ENCODE measurements at places on chromosomes 6 and 20.

GRCh38 chr6:11362564-11362963 is 130.1 kb upstream of the NEDD9 start:
- DNase-seq = no peak

DNA sequence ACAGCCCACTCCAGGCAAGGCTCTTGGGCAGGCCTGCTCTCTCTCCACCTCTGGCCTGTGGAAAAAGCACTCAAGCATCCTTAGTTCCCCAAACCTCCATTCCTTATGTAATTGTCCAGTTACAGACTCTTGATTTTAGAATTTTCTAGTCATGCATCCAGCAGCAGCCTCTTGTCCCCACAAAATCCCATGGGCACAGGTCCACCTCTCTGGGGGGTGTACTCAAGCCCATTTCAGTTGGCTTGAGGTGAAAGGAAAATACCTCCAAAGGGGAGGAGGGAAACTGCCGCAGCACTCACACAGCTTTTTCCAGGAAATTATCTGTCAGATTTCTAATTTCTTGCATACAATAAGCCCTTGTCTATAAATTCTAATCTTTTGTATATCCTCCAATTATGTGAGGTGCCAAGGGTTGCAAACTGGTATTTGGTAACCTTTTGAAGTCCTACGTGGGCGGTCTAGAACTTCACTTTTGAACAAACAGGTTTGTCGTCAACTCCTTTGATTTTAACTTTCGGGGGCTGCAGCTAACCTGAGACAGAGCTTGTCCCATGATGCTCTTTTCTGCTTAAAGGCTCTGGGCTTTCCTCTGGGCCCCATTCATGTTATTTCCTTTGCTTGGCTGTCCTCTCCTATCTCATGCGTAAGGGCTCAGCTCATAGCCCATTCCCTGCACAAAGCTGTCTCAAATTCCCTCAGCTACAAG is 104.7 kb upstream of the CEP85L start:
- DNase-seq = no peak

GRCh38 chr20:3646067-3646440 is 17.1 kb downstream of the GFRA4 start:
- DNase-seq = peak; percentile 26

DNA sequence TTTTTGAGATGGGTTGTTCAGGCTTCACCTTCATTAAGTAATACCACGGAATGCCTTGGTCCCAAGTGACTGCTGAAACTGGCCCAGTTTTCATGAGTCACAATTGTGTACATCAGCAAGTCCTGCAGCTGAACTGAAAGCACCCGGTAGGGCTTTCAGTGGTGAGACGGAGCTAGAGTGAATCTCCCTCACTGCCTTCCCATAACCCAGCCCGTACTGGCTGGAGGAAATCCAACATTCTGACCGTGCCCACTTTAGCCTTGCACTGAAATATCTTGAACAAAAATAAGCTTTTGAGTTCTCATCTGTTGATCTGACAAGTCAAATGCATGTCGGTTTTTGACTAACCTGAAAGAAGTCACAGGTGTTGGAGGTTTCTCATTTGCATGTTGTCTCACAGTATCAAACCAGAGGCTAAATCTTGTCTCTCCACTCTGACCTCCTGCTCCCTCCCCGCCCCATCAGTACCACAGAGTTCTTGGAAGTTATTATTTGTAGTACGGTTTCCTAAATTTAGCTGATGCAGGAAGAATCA is 35.9 kb downstream of the DUSP22 start:
- peak; percentile 95 for DNase-seq

DNA sequence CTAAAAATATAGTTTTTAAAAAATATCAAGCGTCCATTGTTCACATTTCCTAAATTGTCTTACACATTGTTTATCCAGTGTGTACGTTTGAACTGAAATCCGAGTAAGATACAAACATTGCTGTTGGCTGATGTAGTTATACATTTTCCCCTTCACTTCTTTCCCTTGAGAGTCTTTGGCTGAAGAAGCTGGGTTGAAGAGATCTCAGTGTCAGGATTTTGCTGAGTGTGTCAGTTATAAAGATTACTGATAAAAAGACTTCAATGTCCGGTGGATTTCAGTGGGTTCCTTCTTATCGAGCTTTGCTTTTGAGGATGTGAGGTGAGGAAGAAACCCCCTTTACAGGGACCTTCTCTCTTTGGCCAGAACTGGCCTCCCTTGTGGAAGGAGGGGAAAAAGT is 20.5 kb downstream of the RFPL4B start:
- no peak for DNase-seq

- no peak for DNase-seq
Measured at GRCh38 chr6:85044361-85044760, 280.0 kb upstream of the TBX18 start.

- DNase-seq = no peak
Measured at GRCh38 chr6:38221251-38221650, 401.7 kb downstream of the ZFAND3 start.

GRCh38 chr6:151723152-151723551 is 84.3 kb upstream of the ESR1 start:
- no peak for DNase-seq

GRCh38 chr20:32779500-32780211 is 17.5 kb downstream of the DNMT3B start:
- DNase-seq = no peak

GRCh38 chr6:158043008-158043407 is 61.3 kb downstream of the SYNJ2 start:
- no peak for DNase-seq

- no peak for DNase-seq
Measured at GRCh38 chr6:36873115-36873514, 1.5 kb downstream of the PPIL1 start.

GRCh38 chr6:72534236-72534635 is 87.6 kb upstream of the KCNQ5 start:
- DNase-seq = no peak

DNA sequence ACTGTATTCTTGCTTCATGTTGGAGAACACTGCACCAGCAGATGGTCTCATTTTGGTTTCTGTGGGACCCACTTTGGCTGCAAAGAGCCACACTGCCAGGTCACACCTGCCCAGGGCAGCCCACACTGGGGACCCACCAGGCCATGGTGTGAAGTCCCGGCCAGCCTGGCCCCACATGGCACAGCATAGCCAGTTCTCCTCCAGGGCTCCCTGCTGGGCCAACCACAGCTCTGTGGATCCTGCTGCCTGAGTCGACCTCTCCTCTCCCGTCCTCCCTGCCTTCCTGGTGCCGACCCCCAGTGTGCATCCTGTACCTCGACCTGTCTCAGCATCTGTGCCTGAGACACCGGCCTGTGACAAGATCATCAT is 3.0 kb downstream of the ARFRP1 start:
- DNase-seq = no peak

GRCh38 chr20:58714923-58715351 is 22.3 kb downstream of the NPEPL1 start:
- DNase-seq = no peak

GRCh38 chr6:88680654-88681053 is 282.8 kb downstream of the RNGTT start:
- DNase-seq = no peak

DNA sequence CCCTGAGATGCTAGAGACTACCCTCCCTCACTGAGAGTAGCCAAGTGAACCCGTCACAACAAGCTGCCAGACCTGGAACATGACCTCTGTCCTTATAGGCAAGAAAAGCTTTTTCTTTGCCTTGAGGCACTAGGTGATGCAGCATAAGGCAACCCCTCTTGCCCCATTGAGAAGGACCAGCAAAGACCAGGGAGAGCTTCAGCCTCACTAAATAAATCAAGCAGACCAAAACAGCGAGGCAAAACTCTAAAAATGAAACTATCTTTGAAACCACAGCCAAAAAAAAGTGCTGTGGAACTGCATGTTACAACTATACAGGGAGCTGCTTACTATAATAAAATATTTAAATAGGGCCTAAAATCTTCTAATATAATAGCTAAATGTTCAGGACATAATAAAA is 62.6 kb upstream of the FAM83B start:
- no peak for DNase-seq

GRCh38 chr6:29553268-29554057 is 6.1 kb downstream of the UBD start:
- peak; percentile 76 for DNase-seq

- no peak for DNase-seq
Measured at GRCh38 chr6:56956491-56956890, 1.6 kb downstream of the BEND6 start.

DNA sequence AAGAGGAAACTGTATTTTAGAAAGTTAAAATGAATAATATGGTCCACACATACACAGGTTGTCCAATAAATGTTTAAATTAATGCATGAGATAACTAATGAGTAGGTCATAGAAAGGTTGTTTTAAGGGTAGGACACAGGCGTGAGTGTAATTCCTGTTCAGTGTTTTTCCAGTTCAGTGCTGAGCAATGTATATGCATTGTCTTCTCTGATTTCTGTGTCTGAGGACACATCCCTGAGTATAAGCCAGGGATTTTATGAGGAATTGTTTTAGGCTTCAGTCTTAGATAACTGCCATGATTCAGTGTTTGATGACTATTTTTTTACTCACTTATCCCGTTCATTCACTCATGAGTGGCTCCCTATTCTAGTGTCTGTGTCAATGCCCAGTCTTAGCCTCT is 298.5 kb upstream of the TBX18 start:
- no peak for DNase-seq

GRCh38 chr6:31831350-31832215 is 4.0 kb downstream of the HSPA1B start:
- DNase-seq = no peak

DNA sequence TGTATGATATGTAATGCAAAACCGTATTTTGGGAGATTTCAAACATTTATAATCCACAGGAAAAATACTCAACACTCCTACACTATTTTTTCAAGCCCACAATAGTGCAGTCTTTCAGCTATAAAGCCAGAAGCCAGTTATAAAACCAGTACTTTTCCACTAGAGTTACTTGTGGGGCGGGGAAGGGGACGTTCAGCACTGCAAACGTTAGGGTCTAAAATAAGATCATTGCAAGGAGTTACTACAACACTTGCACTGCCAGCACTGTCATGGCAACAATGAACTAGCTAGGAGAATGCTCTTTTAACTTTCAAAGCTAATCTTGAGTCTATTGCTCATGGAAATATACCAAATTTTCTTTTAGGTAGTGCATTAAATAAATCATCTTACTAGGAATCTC is 14.7 kb downstream of the SESN1 start:
- DNase-seq = no peak

- DNase-seq = peak; percentile 40
Measured at GRCh38 chr20:39042279-39043150, 80.4 kb downstream of the DHX35 start.

DNA sequence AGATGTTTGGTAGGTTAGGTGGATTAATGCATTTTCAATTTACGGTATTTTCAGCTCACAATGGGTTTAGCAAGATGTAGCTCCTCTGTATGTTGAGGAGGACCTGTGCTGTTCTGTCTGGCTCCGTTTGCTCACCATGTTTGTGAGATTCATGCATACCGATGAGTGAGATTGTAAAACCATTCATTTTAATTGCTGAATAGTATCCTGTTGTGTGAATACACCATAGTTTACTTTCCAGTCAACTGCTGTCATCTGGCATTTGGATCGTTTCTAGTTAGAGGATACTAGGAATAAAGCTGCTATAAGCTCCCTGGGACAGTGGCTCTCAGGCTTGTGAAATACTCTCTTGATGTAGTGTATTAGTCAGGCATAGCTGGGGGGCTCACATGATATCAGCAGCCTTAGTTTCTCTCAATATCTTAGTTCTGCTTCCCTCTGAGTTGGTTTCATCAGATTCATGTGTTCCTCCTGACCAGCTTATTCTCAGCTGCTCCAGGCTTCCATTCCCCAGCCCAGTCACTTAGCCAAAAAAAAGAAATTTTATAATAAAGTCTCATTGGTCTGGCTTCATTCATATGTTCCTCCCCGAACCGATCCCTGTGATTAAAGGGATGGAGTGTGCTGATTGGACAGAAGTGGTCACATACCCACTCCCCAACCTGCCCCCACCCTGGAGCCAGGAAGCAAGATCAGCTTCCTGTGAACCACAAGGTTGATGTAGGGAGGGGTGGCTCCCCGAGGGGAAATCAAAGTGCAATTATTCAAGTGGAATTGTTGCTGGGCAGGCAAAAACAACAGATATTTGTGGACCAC is 10.9 kb upstream of the B4GALT5 start:
- peak; percentile 86 for DNase-seq

GRCh38 chr6:26254724-26255123 is 110.3 kb upstream of the BTN3A2 start:
- no peak for DNase-seq

GRCh38 chr20:49452011-49452482 is 30.4 kb downstream of the KCNB1 start:
- no peak for DNase-seq

GRCh38 chr6:35943390-35943789 is 22.5 kb upstream of the SRPK1 start:
- no peak for DNase-seq

GRCh38 chr6:5681480-5681879 is 325.2 kb downstream of the NRN1 start:
- DNase-seq = no peak

- no peak for DNase-seq
Measured at GRCh38 chr6:95846652-95847051, 169.1 kb upstream of the FUT9 start.

DNA sequence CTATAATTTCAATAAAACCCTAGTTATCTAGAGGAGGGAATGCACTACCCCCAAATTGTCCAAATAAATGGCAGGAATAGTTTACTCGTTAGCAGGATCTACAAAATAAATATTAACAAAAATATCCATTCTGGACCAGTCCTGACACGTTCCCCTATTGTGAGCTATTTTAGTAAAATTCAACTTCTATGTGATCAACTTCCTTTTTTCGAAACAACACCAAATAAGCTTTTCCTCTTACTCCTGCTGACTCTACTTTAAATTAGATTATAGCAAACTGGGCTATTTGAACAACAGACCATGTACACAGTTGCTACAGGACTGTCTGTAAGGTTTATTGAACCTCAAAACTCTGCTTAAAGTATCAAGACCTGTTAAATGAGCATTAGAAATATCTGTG is 154.3 kb downstream of the IPCEF1 start:
- DNase-seq = no peak

- DNase-seq = peak; percentile 46
Measured at GRCh38 chr6:33787346-33787953, 1.5 kb downstream of the LEMD2 start.

DNA sequence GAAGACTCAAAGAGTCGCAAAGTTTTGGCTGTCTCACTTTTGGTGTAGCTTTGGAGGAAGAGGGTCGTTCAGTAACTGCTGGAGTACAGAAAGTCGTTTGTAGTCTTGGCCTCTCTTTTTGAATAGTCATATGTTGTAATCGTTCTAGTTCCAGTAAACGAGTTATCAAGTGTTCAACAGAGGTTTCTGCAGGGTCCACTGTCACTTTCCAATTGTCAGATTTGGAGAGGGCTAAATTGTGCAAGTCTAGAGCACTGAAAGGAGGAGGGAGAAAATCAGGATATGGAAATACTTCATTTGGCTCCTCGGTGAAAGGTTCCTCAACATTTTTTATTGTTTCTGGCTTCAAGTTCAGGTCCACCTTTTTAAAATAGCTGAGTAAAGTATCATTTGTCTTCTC is 9.7 kb downstream of the FAM217A start:
- no peak for DNase-seq

Measured in iris pigment epithelial cell (primary cell).